Activated CD4-positive, alpha-beta T cell treated with anti-CD3 and anti-CD28 coated beads, Interleukin-2, amount 50 U/mL, for 4 hours (primary cell): ENCODE measurements at places on chromosomes 2 and 18.

GRCh38 chr18:59372975-59373374 lies 13.9 kb upstream of the LMAN1 start:
- DNase-seq: no peak

DNA sequence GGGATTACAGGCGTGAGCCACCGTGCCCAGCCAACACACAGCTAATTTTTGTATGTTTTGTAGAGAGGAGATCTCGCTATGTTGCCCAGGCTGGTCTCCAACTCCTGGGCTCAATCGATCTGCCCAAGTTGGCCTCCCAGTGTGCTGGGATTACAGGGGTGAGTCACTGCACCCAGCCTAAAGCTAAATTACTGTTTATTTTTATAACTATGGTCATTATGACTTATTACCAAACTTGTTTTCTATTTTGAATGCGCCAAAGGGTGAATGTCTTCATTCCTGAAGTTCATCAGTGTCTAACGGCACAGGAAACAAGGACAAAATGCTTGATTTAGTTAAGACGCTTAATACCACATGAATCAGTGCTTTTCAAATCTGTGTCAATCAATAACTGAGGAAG lies 38.9 kb upstream of the GREB1L start:
- no peak for DNase-seq

DNA sequence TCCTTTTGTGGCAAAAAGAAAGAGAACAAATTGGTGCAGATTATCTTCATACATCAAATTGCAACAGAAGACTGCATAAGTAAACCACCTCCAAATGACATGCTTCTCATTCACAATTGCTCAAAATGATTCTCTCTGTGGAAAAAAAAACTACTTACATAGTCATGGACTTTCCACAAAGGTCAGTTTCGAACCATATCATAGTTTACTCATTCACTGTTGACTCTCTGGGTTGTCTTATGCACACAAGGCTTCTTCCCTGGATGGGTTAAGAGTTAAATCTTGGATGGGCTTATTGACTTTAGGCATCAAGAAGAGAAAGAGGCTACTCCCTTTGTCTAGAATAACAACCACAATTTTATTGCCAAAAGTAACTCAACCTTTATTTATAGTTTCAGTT lies 91.3 kb upstream of the RAB27B start:
- no peak for DNase-seq

DNA sequence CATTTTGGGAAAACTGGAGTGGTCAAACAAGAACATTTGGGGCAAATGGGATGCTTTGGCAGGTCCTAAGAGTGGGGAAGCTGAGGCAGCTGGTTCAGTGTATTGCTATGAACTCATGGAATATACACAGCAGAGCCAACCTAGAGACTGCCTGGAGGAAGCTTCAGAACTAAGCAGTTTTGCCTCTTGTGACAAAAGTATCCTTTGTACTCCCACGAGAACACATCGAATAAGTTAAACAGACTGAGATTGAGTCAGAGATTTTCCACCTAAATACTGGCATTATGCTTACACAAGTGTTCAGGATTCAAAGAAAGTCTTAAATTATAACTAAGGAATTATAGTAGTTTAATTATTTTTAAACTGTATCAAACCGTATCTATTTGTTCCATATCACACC lies 5.2 kb upstream of the ARMC9 start:
- no peak for DNase-seq

- no peak for DNase-seq
Measured at GRCh38 chr2:138223319-138223718, 259.0 kb downstream of the HNMT start.

DNA sequence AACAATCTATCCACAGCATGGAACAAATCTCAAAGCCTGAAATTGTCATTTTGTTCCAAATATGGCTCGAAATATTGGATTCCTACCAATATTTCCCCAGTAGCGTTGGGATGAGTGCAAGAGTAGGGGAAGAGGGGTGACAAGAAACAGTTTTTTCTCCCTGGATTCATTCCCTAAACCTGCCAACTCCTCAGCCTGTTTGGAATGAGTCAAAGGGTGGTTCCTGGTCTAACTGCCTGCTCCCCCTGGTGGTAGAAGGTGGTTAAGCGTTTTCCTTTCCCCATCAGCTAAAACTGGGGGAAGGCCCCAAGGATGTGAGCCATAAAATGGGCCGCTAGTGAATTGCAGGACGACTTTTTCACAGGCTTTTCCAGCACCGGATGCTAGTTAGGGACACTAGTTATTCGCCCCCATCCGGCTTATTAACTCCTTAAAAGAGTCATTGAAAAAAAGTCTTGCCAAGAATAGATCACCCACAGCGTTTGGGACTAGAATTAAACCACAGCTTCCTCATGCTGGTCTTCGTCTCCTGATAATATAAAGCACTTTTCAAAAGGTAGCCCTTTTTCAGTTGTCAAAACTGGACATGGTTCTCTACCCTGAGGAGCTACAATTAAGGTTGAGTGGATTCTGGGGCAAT lies 72.5 kb downstream of the DHRS9 start:
- DNase-seq: peak; percentile 55

- DNase-seq: no peak
Measured at GRCh38 chr2:225272173-225272572, 127.3 kb upstream of the NYAP2 start.

DNA sequence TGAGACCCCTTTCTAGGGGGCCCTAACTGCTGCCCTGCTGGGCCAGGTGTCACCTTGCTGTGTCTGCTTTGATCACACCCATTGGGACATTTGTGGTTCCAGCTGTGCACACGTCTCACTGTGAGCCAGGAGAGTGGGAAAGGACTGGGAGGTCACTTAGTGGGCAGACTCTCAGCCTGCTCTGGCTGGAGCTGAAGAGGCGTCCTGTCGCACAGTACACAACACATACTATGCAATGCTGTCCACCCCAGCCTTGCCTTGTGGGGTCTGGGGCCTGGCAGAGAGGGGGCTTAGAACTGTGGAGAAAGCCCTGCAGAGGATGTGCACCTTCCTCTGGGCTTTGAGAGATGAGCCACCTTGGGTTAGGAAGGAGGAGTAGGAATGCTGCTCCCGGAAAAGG lies 25.3 kb upstream of the ASPRV1 start:
- DNase-seq: no peak

GRCh38 chr2:240401308-240401707 lies 34.2 kb upstream of the GPC1 start:
- DNase-seq: no peak

DNA sequence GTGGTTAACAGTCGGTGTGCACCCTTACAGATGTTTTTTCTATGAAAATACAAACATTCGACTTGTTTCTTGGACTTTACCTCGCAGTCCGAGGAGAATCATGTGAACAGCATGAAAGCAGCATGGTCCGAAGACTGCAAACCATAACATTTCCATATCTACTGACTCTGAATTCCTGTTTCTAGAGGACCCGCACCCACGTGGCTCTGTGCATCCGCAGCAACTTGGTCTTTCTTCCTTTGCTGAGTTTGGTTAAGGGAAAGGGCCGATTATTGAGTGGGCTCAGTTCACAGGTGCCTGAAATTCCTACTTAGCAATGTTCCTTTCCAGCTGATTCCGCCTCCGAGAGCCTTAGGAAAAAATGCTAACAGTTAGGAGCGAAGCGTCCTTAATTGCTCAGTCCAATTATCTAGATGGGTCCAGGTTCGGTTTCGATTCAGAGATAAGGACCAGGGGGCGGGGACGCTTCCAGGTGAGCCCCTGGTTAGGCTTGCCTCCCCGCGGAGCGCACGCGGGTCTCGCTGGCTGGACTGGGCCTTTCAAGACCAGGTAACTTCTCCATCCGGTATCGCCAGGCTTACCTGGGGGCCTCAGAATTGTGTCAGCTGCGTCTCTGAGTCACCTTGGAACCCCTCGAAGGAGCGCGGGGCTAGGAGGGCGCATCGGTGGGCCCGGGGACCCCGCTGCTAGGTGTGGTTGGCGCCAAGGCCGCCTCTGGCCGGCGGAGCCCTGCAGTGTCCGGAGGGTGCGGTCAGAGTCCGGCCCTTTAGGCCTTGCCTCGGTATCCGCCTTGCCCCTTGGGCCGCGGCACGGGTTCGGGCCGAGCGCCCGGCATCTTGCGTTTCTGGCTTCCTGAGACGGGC lies 1.1 kb upstream of the B3GNT2 start:
- DNase-seq: no peak

GRCh38 chr2:109087055-109087663 lies 41.8 kb upstream of the SH3RF3 start:
- DNase-seq: no peak

DNA sequence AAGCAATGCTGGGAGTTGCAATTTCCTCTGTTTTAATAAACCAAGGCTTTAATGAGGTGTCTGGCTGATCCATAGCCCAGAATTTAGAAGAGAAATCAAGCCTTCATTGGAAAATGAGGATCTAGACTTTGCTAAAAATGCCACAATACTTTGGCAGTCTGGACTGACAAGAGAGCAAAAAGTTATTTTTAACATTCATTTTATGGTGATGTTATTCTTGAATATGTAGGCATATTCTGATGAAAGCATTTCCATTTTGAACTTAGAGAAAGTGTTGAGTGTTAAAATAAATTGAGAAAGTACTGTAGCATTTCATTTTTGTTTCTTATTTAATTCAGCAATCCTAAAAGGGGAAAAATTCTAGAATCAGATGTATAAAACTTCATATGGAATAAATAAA lies 151.8 kb upstream of the HNMT start:
- no peak for DNase-seq

- no peak for DNase-seq
Measured at GRCh38 chr2:88027697-88028389, 11.5 kb upstream of the RNU2-63P start.

DNA sequence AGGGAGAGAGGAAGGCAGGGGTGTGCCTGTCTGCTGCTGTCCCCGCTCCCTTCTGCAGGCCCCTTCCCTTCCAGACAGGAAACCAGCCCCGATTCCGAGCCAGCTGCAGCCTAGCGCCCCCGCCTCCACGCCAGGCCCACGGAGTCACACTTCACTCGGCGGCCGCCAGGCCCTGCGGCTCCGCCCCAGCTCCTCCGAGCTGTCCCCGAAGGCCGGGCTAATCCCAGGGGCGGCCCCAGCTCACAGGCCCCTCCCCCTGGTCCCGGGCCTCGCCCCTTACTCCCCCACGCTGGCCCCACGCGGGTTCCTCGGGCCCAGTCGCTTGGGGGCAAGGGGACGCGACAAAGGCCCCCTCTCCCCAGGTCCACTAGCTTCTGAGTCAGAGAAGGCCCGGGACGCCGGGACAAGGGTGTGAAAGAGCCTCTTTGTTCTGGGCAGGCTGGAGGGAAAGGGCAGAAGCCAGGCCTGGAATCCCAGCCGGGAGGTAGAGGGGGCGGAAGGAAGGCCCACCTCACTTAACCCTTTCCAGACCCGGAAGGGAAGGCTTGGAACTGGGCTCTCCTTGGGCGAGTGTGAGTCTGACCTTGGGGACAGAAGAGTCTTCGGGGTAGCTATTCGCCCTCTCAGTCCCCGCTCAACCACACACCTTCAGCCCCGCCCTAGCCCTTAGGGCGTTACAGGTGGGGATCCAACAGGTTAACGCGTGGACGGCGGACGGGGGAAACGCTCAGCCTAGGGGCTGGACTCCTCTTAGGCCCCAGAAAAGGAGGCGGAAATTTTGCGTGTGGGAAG lies 1.2 kb downstream of the RTKN start:
- DNase-seq: no peak

DNA sequence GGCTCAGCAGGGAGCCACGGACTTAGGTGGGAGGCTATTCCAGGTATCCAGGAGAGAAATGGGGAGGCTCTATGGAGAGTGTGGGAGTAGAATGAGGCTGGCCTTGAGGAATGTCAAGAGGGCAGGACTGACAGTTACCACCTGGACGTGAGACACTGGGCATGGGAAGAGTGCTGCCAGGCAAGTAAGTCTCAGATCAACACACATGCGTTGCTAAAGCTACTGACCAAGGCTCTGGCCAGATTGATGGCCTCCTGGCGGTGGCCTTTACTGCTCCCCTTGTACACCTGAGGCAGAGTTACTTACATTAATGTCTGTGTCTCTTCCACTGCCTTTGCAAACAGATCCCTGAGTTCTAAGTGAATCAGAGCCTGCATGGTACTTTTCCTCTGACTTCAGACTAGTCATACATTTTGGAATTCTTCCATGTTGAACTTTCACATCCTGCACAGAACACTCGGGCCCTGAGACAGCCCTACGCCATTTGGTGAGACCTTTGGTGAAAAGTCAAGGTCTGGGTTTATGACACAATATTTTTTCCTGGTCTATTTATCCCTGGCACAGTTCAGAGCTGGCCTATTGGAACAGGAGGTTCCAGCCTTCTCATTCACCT lies 398.8 kb upstream of the TRIB2 start:
- no peak for DNase-seq
